ENCODE measurements at places on chromosomes 7 and 10. TPM values are rescaled to one million over a fixed set of nuclear protein-coding genes. Genes with fewer than 3 reads are reported as not detected.

The CNTNAP2 gene
- total RNA-seq = 0.20 TPM

The FFAR4 gene
- not detected for total RNA-seq

The NKX2-3 gene
- not detected for total RNA-seq

The NKX1-2 gene
- not detected for total RNA-seq

The ADCY1 gene
- total RNA-seq = not detected

The CPA4 gene
- total RNA-seq = not detected

DNA sequence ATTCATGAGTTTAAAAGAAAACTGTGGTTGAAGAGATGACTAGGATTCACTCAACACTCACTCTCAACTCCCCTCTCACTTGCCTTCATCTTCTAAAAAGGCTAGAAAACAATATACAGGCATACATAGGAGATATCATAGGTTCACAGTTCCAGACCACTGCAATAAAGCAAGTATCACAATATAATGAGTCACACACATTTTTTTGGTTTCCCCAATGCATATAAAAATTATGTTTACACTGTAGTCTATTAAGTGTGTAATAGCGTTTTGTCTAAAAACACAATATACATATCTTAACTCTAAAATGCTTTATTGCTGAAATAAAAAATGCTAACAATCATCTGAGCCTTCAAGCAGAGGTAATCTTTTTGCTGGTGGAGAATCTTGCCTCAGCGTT is 104.9 kb upstream of the PDE1C start:
- no peak overlapping the region for H3K27ac ChIP-seq
- no peak for DNase-seq
- H3K4me1 ChIP-seq = no peaks in the 10 kb centered on the region
- no peaks in the 10 kb centered on the region for H3K36me3 ChIP-seq
- H3K4me3 ChIP-seq = no peak overlapping the region

- H3K36me3 ChIP-seq = no peaks in the 10 kb centered on the region
- no peaks in the 10 kb centered on the region for H3K27me3 ChIP-seq
- peaks cover 49% of the 10 kb centered on the region for H3K4me1 ChIP-seq
- no peak for DNase-seq
- H3K4me3 ChIP-seq = no peak overlapping the region
Observed at GRCh38 chr7:142438923-142439515, 181.2 kb upstream of the PRSS58 start.

DNA sequence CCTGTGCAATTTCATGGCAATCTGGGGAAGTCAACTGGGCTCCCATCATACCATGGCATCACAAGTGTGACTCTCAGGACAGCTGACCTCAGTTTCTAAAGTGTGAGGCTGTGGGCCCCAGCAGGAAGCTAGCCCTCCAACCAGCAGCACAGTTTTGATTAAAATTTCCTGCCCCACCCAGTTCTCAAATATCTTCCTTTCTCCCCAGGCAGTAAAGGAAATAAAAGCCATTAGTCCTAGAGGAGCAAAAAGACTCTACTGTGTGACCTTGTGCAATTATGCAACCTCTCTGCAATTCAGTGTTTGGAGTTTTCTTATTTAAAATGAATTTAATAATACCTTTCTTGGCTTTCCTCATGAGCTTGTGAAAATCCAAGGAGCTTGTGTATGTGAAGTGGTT is 143.1 kb upstream of the CDCA7L start:
- no peaks in the 10 kb centered on the region for H3K27me3 ChIP-seq
- no peaks in the 10 kb centered on the region for H3K36me3 ChIP-seq
- no peaks in the 10 kb centered on the region for H3K4me1 ChIP-seq
- H3K27ac ChIP-seq = no peak overlapping the region

- H3K27me3 ChIP-seq = no peaks in the 10 kb centered on the region
- H3K4me3 ChIP-seq = no peak overlapping the region
- no peaks in the 10 kb centered on the region for H3K36me3 ChIP-seq
- DNase-seq = no peak
Observed at GRCh38 chr10:56255298-56255697, 105.8 kb downstream of the ZWINT start.

DNA sequence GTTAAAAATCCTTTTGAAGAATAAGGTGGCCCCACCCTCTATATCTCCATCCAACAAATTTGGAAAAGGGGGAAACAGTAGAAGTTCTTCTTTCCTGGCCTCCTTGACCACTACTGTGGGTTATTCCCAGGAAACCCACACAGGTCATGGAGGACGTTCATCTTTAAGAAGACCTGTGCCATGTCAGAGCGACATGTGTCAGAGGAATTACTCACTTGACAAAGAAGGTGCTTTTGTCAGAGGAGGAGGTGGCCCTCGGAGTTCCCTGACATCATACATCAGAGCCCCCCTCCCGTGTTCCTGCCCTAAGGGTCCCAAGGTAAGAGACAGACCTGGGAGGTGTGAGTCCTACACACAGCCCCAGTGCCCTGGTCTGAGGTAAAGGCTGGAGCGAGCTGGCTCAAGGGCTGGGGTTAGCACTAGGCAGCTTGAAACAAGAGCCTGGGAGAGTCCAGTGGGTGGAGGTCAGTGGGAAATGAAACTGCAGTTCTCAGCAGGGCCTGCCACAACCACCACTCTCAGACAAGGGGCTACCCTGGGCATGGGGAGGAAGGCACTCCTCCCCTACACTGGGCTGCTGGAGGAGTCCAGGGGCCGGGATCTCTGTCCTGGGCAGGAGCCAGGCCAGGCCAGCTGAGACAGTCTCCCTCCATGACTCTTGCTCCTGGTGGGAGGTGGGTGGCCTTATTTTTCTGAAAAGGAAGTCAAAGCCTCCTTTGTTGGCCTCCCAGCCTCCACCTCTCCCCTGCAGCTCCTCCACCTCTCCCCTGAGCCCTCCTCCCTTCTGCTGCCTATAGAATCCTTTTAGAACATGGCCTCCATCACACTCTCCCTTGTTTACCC is 21.8 kb upstream of the ZMIZ1 start:
- peak overlapping the region; percentile 64 for H3K27ac ChIP-seq
- H3K36me3 ChIP-seq = no peaks in the 10 kb centered on the region
- no peaks in the 10 kb centered on the region for H3K27me3 ChIP-seq
- H3K4me3 ChIP-seq = no peak overlapping the region

GRCh38 chr7:115135769-115136410 is 214.0 kb downstream of the MDFIC start:
- no peaks in the 10 kb centered on the region for H3K27me3 ChIP-seq
- peaks cover 27% of the 10 kb centered on the region for H3K4me1 ChIP-seq
- H3K36me3 ChIP-seq = no peaks in the 10 kb centered on the region
- no peak overlapping the region for H3K27ac ChIP-seq

DNA sequence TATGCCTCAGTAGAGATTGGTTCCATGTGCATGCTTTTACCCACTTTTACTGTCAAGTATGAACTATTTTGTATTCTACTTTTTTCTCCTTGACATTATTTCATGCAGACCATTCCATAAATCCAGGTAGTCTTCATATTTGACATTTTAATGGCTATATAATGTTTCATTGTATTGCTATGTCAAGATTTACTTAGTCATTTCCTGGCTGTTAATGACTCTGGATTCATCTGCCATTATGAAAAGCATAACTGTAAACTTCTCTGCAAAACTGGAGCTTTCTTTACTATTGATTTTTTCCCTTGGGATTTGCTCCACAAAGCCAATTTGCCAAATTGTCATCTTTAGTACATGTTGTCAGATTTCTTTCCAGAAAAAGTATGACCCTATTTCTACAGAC is 6.8 kb upstream of the MSRB2 start:
- no peak overlapping the region for H3K4me3 ChIP-seq
- DNase-seq = no peak
- H3K4me1 ChIP-seq = no peaks in the 10 kb centered on the region

- no peak for DNase-seq
- H3K27me3 ChIP-seq = no peaks in the 10 kb centered on the region
- H3K4me1 ChIP-seq = peaks cover 60% of the 10 kb centered on the region
- no peaks in the 10 kb centered on the region for H3K36me3 ChIP-seq
- H3K4me3 ChIP-seq = no peak overlapping the region
- no peak overlapping the region for H3K27ac ChIP-seq
Observed at GRCh38 chr7:2513702-2514101, 5.9 kb upstream of the LFNG start.

DNA sequence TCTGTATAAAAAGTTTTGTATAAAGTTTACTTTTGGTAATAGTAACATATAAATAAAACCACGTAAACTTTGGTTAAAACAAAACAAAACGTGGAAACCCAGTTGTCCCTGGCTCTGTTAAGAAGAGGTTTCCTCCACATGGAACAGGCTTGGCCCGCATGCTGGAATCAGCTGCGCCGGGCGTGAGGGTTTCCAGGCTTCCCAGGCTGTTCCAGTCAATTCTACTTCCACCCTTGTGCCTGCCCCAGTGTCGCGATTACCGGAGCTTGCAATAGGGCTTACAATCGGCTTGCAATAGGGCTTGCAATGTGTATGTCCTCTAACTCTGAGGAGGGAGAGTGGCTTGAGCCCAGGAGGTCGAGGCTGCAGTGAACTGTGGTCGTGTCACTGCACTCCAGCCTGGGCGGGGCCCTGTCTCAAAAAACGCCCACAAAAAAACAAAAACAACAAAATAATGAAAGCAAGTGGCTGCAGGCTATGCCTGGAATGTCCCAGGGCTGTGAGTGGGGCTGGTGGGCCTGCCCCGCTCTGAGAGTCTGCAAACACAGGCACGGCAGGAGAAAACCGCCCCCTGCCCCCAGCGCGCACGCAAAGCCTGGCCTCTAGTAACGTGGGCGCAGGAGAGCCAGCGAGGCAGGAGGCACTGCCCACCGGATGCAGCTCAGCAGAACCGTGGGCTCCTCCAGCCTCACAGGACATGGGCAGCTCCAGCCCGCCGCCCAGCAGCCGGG is 16.3 kb downstream of the CYP2W1 start:
- no peaks in the 10 kb centered on the region for H3K36me3 ChIP-seq
- DNase-seq = no peak
- H3K4me1 ChIP-seq = no peaks in the 10 kb centered on the region
- no peaks in the 10 kb centered on the region for H3K27me3 ChIP-seq
- H3K4me3 ChIP-seq = no peak overlapping the region

All from CD4-positive, alpha-beta memory T cell (primary cell).